ENCODE measurements at places on chromosomes 1 and 21. TPM values are rescaled to one million over a fixed set of nuclear protein-coding genes. Genes with fewer than 3 reads are reported as not detected.

ALX3 gene
- not detected for total RNA-seq

MAN1A2 gene
- total RNA-seq = 51.0 TPM

SLC22A15 gene
- total RNA-seq = 14.5 TPM

CELSR2 gene
- 1.5 TPM for total RNA-seq

VWA5B1 gene
- not detected for total RNA-seq

VTCN1 gene
- total RNA-seq = not detected

LDLRAD2 gene
- total RNA-seq = not detected

CYP4A11 gene
- not detected for total RNA-seq

NR1I3 gene
- total RNA-seq = not detected

NBPF6 gene
- total RNA-seq = 0.36 TPM

VSIG8 gene
- not detected for total RNA-seq
